ENCODE measurements at places on chromosomes 1 and 21. TPM values are rescaled to one million over a fixed set of nuclear protein-coding genes. Genes with fewer than 3 reads are reported as not detected.

USP24 gene
- 11.5 TPM for polyA plus RNA-seq

TOR1AIP1 gene
- polyA plus RNA-seq = 46.2 TPM

LRRC7 gene
- polyA plus RNA-seq = 0.45 TPM

RYR2 gene
- 3.5 TPM for polyA plus RNA-seq

GLMN gene
- 5.5 TPM for polyA plus RNA-seq

PBX1 gene
- polyA plus RNA-seq = 142 TPM

All from ovary (tissue), 10 donors.